Activated CD4-positive, alpha-beta T cell treated with anti-CD3 and anti-CD28 coated beads, Interleukin-2, amount 50 U/mL, for 48 hours (primary cell): ENCODE measurements at places on chromosomes 4 and X.

DNA sequence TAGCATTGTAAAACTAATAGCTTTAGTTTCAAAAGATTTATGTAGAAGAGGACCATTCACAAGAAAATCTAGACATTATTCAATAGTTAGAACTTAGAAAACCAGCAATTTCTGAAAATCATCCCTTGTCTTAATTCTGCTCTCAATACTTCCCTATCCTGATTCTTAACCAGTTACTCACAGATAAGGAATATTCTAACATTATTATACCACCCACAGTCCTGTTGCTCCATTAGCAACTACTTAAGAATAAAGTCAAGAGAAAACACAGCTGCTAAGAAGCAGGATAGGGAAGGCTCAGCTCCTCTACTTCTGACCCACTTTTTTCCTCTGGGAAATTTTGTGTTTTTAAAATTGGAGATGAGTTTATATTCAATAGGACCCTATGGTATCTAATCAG is 47.7 kb downstream of the PHKA1 start:
- DNase-seq = no peak

- no peak for DNase-seq
Observed at GRCh38 chr4:102390438-102390837, 45.2 kb upstream of the SLC39A8 start.

DNA sequence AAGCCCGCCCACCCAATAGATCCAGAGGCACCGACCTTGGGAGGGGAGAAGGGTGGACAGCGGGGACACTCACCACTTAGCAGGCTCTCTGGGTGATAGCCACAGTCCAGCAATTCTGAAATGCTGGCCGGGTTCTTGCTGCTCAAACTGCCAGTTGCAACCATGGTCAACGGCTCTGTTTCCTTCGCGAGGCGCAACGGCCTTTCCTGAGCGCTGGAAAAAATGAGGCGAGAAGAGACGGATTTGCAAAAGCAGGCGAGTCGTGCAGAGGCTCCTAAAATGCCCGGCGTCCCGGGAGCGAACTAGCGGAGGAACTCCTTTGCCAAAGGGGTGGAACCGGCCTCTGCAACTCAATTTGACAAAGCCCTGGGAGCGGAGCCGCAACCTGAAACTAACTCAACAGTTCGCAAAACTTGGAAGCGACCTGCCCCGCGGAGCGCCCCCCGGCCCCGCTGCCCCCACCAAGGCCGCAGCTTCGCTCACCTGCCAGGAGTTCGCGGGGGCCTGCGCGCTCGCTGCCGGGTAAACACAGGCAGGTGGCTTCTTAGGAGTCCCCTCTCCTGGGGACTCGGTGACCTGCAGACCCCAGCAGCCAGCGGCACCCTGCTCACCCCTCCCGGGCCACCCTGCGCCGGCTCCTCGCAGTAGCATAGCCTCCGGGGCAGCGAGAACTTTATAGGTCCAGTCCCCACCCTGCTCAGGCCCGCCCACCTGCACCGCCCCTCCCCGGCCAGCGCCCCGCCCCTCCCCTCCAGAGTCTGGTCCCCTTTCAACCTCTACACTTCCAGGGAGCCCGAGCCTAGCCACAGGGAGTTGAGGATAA is at the start of gene DDIT4L:
DDIT4L (minus strand) TSS at position 649 of the 823 bp plus-strand sequence; CDS start at position 164, 485 bp downstream.
- peak; percentile 9 for DNase-seq

GRCh38 chrX:1223242-1223600 is 10.8 kb upstream of the CRLF2 start:
- no peak for DNase-seq

GRCh38 chrX:32687379-32687778 is 524.0 kb downstream of the DMD start:
- no peak for DNase-seq

- DNase-seq = peak; percentile 48
Observed at GRCh38 chr4:26192899-26193869, 127.6 kb upstream of the RBPJ start.
